ENCODE measurements at places on chromosomes 6 and 20.

DNA sequence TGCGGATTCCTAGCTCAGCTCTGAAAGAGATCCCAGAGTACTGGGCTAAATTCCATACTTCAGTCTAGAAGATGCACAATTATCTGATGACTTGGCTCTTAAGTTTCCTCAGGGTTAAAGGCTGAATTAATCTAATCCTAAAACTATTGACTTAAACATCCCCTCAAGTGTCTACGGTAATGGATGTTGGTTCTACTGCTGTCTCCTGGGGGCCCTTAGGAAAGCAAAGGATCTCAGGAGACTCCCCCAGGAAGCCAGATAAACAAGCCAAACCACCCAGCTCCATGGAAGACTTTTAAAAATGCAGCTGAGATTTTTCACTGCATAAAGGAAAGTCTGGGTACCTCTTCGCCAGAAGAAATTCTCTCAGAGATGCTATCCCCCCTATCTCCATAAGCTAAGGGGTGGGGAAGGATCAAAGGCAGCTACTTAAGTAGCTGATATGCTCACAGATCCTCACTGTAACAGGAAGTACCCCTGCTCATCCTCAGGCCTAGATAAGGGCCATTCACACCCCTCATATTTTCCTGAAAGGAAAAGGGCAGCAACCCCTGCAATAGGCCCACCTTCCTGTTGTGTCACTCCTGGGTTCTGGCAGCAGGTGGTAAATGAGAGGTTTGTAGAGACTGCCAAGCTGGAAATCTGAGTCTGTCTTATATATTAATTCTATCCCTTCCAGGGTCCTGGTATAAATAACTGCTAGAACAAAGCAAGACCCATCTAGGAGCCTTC lies 9.3 kb downstream of the NDRG3 start:
- no peak for DNase-seq

DNA sequence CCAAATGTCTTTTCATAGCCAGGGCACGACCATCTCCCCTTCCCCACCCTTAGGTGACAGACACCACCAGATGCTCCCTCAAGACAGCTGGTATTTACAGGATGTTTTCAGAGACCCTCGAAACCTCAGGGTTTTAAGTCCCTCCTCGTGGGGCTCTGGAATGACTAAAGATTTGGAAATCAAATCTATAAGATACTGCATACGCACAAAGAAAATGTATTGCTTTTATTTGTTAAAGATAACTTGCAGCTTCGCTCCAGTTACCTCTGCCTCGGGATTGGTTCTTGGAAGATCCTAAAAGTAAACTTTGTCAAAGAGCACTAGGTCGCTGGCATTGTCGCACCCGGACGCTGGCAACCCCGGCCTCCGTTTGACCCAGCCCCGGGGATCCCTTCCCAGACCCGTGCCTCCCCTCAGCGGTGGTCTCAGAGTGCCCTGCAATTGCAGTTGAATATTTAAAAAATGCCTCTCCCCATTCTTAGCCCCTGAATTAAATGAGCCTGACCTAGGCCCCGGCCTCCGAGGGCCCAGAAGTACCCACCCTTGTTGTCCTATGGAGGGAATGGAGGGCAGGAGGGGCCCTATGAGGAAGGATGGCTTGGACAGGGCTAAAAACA lies 7.1 kb downstream of the PAX1 start:
- no peak for DNase-seq

DNA sequence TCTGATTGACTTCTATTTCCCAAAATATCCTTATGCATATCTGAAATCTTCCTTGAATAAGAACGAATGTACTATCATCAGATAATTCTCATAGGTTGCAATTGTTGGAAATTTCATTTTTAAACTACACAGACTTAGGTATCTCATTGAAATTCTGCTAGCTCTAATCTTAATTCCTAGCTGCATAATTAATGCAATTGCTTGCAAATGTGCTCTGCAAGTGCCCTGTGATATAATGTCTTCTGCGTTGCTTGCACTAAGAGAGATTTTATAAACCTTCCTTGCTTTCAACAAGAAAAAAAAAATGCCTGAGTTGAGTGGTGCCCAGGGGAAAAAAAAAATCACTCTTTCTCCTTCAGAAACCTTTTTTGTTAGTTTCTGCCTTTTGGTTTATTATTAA lies 354.9 kb downstream of the TFAP2A start:
- no peak for DNase-seq

GRCh38 chr20:48198929-48199451 lies 413.7 kb upstream of the SULF2 start:
- DNase-seq: no peak

DNA sequence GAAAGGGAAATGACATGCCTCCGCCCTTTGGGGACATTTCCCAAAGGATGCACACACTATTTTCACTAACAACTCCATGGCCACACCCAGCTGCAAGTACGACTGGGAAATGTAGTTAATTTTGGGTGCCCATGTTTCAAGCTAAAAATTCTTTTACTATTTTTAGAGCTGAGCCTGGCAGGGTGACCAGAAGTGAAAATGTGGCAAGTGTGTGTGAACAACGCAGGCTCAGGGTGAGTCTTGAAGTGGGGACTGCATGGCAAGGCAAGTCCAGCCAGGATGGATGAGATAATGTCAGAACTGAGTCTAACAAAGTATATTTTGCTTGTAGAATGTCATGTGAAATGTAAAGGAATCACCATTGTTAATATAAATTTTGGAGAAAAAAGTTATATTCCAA lies 17.0 kb upstream of the CD109 start:
- DNase-seq: no peak

- no peak for DNase-seq
These were observed 299.6 kb downstream of the TAF4 start for GRCh38 chr20:61765871-61766654.

DNA sequence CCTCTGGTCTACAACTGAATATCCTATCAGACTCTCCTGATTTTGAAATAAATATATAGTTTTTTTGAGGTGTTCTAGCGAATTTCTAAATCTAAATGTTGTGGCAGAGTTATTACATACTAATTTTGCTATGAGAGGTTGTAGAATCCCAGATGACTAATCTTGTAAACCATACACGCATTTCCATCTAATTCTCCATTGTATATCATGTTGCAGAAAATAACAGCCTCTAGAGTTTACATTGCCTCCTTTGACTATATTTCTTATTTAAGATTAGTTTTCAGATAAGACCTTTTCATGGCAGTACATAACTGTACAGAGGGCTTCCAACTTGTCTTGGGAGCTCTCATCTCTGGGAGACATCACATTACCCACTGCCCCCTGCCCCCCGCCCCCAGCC lies 22.9 kb downstream of the PTPN1 start:
- peak; percentile 73 for DNase-seq

DNA sequence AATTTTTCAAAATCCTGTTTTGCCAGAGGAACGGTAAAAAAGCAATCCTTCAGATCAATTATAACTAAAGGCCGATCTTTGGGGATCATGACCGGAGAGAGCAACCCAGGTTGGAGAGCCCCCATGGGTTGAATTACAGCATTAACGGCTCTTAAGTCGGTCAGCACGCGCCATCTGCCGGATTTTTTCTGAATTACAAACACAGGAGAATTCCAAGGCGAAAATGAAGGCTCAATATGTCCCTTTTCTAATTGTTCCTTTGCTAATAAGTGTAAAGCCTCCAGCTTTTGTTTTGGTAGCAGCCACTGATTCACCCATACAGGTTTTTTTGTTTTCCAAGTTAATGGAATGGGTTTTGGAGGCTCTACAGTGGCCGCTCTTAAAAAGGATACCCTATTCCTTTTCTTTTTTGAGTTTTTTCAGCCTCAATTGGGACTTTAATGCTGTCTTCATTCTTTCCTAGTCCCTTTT lies 16.9 kb upstream of the PTCRA start:
- peak; percentile 84 for DNase-seq

- DNase-seq: no peak
These were observed 9.1 kb upstream of the PBOV1 start for GRCh38 chr6:138227316-138227781.

DNA sequence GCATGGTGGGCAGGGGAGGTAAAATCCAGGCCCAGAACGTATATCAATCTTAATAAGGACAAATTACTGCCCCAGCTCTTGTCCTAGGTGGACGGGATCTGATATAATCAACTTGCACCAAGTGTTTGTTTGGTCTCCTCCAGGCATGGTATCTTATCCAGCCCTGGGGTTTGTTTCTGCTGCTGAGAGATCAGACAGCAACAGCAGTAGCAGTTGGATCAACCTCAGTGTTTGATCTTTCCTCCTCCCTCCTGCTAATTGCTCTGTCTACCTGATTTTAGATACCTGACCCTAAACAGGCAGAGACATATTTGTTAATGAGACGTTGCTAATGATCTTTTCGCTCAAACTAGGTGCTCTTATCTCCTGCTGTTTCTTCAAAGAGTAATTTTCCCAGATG lies 100.4 kb upstream of the BACH2 start:
- DNase-seq: no peak

GRCh38 chr6:101403216-101403945 lies 9.9 kb downstream of the GRIK2 start:
- DNase-seq: no peak

- DNase-seq: peak; percentile 74
These were observed 24.7 kb upstream of the BLCAP start for GRCh38 chr20:37552415-37552814.

DNA sequence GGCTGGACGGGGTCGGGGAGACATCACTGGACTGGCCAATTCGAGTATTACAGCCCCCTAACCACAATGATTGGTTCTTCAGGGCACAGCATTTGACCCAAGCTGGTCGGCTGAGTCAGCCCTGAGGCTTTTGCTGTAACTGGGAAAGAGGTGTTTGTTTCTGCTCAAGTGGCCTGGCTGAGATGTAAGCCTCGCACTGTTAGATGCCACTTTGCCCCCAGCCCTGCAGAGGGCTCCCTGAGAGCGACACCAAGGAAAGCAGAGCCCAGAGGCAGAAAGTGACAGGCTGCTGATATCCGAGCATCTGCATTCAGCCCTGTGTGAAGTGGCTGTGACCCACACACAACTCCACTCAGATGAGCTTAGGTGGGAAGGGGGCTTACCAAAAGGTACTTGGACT lies 19.4 kb downstream of the ERGIC3 start:
- peak; percentile 83 for DNase-seq

GRCh38 chr6:782141-782540 lies 89.2 kb upstream of the EXOC2 start:
- DNase-seq: no peak

DNA sequence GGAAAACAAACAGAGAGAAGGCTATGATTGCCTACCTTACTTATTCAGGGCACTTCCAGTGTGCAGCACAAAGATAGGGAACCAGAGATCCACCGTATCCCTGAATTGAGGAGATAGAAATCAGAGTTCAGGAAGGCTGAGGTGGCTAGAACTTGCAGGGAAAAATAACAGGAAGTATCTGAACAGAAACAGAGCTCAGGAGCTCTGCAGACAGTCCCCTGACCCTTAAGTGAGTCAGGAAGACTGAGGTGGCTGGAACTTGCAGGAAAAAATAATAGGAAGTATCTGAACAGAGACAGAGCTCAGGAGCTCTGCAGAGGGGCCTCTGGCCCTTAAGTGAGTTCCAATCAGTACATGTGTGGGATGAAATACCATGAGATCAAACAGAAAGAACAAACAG lies 65.4 kb downstream of the RPRD1B start:
- peak; percentile 56 for DNase-seq

- DNase-seq: no peak
These were observed 39.0 kb upstream of the JARID2 start for GRCh38 chr6:15206887-15207286.

GRCh38 chr20:51275181-51275580 lies 252.3 kb upstream of the KCNG1 start:
- DNase-seq: peak; percentile 39

DNA sequence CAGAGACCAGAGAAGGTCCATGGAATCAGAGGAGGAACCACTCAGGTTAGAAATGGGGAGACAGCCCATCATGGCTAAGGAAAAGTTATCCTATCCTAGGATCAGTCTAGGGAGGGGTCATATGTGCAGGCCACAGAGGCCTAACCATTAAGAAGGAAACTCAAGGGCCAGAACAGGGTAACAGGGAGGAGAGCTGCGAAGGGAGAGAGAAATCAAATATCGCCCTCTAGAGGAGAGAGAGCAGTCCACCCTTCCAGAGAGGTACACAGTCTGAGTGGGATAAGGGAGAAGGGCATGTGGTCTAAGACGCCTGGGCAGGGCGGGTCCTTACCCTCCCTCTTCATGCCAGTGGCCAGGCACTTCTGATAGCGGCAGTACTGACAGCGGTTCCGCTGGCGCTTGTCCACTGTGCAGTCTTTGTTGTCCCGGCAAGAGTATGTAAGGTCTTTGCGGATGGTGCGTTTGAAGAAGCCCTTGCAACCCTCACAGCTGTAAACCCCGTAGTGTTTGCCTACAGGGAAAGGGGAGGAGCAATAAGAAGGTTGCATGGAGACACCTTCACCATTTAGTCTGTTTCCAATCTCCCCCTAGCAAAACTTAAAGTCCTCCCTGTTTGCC lies 2.9 kb downstream of the RXRB start:
- peak; percentile 79 for DNase-seq

All from ELR (cell line).